ENCODE measurements at places on chromosomes 16 and 17.

DNA sequence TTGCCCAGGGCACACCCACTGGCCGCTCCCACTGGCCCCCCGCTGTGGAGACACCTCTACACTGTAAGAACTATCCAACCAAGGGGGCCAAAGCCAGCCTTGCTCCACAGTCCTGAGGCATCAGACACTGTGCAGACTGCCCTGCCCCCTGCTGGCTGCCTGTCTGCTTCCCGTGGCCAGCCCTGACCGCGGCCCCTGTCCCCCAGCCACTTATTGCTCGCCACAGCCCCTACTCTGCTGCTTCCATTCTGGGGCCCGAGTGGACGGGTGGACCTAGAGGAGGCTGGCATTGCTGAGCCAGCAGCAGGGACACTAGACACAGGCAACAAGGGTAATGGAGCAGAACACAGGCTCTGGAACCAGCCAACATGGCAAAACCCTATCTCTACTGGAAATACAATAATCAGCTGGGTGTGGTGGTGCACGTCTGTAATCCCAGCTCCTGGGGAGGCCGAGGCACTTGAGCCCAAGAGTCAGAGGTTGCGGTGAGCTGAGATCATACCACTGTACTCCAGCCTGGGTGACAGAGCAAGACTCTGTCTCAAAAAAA, 19.7 kb upstream of the LRRC37A3 start:
- no peak for DNase-seq

- no peak for DNase-seq
Observed at GRCh38 chr16:30533146-30533522, 1.5 kb downstream of the ZNF747 start.

DNA sequence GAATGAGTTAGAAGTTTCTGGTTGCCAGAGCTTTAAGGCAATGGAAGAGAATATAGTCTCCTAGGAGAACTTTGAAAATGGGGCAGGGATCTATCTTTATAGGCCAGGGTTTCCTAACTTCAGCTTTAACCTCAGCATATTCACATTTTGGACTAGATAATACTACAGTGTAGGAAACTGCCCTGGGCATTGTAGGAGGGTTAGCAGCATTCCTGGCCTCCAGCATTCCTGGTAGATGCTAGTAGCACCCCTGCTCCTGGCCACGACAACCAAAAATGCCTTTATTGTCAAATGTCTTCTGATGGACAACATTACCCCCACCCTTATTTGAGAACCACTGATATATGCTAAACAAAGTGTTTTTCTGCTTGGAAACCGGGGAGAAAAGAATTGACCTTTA, 27.8 kb upstream of the MYO18A start:
- no peak for DNase-seq

DNA sequence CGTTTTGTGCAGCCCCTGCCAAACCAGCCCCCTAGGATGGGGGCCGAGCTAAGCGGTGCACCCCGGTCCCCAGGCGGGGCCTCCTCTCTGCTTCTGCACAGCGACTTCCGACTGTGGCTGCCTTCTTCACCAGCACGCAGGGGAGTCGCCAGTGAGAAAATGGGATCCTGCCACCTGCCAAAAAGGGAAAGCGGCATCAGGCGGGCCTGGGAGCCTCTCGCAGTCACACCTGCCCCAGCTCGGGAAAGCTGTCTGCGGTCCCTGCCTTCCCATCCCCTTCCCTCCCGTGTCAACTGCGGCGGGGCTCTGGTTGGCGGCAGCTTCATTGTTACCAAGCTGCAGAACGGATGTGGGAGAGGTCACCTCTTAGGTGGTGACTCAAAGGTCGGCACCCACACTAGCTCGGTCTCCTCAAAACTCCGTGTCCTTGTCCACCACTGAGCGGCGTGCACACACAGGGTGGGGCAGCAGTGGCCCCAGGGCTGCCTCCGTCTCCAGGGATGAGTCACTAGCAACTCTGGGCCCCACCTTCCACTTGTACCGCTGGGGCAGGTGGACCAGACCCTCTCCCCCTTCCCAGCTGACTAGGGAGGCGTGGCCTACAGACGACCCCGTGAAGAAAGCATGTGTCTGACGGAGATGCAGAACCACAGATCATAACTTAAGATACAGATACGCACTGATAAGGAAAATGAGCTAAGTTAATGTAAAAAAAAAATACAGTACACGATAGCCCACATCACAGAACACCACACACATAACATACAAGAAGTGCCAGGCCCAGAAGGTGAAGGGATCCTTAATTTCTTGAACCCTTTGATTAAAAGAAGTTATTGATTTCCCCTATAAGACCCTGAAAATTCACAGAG, 1.5 kb upstream of the PCYT2 start:
- no peak for DNase-seq

DNA sequence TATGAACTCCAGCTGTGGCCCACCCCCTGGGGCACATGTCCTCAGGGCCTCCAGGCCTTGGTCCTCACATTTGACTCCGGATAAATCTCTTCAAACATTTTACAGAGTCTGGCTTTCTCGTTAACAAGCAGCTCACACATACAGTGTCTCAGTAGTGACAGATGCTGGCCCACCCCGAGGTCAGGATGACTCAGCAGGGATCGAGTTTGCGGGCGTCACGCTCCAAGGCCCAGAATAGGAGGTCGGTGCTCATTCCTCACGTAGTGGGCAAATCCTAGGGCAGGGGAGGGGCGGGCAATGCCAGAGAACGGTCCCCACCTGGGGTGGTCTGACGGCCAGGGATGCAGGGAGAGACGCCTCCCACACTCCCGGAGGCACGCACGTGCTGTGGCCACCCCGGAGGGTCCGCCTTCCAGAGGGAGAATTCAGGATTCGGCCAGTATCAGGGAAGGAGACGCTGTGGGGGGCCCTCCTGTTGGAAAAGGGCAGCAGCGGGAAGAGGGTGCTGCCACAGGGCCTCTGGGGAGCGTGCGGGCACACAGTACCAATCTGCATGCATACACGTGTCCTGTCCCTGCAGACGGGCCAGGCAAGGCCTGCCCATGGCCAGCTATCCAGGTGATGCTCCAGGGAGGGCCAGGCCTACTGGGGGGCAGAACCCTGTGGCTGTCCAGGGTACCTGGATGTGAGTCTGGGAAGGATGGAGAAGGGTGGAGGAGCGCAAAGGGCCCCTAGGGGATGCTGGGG, 8.6 kb downstream of the SLC7A5 start:
- no peak for DNase-seq

DNA sequence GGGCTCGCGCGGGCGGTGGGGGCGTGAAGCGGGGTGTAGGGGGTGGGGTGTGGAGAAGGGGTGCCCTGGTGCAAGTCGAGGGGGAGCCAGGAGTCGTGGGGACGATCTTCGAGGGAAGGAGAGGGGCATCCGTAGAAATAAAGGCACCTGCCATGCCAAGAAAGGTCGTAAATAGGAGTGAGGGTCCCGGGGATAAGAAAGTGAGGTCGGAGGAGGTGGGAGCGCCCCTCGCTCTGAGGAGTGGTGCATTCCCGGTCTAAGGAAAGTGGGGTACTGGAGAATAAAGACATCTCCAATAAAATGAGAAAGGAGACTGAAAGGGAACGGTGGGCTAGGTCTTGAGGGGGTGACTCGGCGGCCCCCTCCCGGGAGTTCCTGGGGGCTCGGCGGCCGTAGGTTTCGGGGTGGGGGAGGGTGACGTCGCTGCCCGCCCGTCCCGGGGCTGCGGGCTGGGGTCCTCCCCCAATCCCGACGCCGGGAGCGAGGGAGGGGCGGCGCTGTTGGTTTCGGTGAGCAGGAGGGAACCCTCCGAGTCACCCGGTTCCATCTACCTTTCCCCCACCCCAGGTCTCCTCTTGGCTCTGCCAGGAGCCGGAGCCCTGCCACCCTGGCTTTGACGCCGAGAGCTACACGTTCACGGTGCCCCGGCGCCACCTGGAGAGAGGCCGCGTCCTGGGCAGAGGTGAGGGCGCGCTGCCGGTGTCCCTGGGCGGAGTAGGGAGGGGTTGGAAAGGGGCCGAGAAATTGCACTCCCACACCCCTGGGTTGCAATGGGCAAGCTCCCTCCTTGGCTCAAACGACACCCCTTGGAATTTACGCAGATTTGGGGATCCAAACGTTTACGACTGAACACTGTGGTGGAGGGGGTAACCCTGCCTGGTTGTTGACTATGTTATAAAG, 888 bp downstream of the CDH1 start:
- DNase-seq = no peak

DNA sequence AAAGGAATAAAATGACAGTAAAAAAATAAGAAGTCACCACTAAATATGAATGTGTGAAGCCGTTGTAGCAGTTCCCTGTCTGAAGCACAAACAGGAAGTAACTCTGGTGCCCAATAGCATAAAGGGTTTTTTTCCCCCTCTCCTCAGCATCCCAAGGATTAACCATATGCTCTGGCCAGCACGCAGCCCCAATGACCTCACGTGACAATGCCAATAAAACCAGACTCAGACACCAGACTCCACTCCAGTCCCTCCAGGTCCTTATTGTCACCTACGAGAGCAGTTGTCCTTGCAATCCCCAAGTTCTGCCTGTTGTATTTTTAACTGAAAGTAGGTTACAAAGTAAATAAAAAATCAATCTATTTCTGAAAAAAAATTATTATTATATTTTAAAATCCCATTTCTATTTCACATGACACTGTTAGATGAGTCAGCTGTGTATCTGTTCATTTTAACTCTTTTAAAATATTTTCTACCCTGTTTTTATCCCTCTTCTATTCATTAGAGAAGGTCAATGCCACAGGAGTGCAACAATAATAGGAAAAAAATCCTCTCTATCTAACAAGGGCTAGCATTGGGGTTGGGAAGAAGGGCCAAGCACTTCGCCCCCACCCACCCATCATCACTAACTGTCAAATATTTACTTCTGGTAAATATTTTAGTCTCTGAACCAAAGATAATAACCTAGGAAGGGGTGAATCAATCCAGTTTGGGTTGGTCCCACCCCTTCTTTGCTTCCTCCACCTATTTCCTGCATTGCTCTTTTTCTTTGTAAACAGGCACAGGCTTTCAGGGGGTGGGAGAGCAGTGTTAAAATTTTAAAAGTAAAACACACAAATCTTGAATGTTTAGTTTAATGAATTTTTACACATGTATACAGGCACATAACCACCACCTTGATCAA, 6.6 kb downstream of the PRAC1 start:
- no peak for DNase-seq

DNA sequence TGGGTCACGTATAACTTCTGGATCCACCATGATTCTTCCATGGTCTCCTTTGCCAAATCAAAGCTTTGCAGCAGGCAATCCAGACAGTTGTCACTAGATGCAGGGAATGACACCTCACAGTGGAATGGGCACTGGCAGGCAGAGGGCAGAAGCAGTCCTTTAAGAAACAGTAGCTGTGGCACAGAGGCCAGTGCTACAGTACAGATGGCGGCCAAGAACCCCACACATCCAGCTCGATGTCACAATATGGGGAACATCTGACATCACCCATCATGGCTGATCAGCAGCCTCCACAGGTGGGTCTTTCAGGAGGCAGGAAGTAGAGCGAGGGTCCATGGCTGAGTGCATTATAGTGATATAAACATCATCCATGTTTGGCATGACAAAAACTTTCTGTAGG, 18.8 kb upstream of the ERN1 start:
- DNase-seq = no peak

DNA sequence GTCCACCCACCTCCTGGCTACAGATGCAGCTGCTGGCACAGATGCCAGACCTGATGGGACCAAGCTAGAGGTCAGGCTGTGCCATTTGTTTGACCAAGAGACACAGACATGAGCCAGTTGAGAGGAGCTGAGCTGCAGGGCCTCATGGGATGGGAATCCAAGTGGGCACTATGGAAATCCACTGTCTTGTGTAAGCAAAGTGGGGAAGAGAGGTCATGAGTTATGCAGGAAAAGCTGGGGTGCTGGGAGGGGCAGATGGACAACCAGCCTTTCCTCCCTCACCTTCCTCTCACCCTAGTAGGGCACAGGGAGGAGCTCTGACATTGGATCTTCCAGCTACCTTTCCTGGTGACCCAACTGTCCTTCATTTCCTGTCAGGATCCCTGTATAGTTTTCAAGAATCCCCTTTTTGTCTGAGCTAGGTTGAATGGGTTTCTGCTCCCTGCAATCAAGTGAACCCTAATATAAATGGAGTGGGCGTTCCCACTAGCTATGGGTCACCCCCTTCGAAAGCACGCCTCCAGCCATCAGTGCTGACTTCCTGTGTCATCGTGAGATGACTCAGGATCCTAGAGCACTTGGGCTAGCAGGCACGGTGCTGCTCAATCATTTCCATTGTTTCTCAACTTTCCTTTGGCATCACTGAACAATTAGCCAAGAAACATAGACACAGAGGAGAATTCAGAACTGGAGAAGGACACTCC, 13.6 kb downstream of the ATPAF2 start:
- DNase-seq = no peak

GRCh38 chr17:11997147-11997971, at the start of gene ZNF18:
TSS of gene ZNF18 (minus strand) at chr17:11997475. CDS start at chr17:11992829, 4,646 bp downstream.
- DNase-seq = peak; percentile 83

DNA sequence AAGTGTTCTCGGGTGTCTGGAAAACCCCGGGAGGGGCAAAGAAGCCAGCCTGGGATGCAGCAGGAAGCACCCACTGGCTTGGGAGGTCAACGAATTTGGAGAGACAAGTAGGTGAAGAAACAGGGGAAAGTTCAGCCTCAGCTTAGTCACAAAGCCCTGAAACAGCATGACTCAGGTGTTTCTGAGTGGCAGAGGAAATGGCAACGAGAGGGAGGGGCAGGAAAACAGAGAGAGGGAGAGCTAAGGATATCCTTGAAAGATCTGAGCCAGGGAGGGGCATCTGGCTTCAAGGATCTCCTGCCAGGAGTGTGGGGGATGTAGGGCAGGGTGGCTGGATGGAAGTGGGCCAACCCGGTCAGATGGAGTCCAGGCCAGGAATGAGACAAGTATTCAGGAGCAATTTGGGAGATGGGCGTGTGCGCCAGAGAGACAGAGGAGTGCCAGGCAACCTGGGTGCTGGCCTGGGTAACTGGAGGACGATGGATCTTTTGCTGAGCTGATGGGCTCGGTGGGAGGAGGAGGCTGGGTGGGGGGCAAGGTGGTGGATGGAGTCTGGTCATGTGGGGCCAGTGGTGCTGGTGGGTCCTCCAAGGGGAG, 27.2 kb downstream of the ABCC3 start:
- DNase-seq = no peak

DNA sequence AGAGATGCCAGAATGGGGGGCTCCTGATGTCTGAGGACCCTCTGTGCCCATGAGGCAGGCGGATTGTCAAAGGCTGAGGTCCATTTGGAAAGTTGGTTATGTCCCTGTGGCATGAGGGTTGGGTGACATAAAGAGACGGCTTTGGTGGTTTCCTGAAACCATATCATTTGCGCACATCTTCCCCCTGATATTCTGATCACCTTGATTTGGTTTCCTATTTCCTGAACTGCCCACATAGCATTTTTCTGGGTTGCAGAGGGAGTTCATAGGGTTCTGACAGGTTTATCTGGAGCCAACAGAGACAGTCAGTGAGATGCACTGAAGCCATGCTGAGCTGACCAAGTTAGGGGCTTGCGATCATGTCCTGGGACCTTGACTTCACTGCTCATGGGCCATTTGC, 15.7 kb upstream of the RNF222 start:
- DNase-seq = no peak

DNA sequence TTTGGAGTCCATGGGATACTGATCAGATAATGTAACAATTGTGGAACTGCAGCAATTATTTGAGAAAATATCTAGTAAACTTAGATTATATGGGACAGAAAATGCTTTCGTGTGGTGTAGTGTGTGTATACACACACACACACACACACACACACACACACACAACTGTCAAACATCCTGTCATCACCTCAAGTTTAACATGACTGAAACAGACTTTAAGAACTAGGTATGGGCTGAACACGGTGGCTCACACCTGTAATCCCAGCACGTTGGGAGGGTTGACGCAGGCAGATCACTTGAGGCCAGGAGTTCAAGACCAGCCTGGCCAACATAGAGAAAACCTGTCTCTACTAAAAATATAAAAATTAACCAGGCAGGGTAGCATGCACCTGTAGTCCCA, 544 bp upstream of the EVI2A start:
- no peak for DNase-seq
